Activated naive CD4-positive, alpha-beta T cell treated with Interleukin-2 at 50 U/mL for 16 hours (primary cell): ENCODE measurements at places on chromosomes 1 and 21.
A peak's percentile ranks its signal among the peaks of the same experiment; 100 is the strongest.

GRCh38 chr1:19824541-19824940, 9.5 kb upstream of the RNF186 start:
- no peak for DNase-seq

GRCh38 chr21:39144191-39144590, 39.1 kb downstream of the PSMG1 start:
- no peak for DNase-seq

DNA sequence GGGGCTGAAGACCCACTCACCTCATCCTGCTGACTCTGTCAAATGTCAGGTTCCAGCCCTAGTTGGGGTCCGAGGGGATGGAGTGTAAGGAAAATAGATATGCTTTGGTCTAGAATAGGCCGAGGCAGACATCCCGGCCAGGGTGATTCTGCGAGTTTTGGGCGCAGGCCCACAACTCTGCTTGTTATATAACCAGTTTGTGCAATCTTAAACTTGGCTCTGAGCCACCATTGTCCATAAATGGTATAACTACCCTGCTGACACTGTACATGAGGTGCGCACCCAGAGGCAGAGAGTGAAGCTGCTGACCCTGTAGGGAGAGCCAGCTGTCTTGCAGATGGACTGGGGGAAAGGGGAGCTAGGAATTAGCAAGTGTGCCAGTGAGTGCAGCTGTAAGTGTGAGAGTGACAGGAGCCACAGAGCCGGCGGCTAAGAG, 1388.8 kb downstream of the AMY1C start:
- DNase-seq, result no peak

DNA sequence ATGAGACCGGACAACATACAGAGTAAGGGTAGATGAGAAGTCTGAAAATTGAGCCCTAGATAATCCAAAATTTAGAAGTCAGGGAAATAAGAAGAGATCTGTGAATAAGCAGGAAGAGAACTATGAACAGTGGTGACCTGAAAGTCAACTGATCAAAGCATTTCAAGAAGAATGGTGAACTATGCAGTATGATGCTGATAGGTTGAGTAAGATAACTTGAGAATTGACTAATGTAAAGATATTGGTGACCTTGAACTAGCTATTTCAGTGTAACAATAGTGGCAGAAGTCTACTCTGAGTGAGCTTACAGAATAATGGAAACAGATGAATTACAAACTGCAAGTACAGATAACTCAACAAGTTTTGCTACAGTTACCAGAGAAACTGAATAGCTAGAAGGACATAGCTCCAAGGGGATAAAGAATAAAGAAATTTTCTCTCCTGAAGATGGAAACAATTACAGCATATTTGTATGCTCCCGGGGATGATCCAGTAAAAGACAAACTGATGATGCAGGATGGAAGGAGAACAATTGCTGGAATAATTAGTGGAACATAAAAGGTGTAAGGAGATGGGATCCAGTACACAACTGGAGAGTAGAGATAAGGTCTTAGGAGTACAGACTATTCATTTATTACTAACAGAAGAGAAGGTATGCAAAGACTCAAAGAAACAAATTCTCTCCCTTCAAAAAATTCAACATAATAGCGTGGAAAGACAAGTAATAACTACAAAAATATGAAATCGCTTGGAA, 10.9 kb downstream of the NRDC start:
- DNase-seq, result no peak

GRCh38 chr1:1260843-1261560, 12.7 kb downstream of the UBE2J2 start:
- DNase-seq, result no peak

DNA sequence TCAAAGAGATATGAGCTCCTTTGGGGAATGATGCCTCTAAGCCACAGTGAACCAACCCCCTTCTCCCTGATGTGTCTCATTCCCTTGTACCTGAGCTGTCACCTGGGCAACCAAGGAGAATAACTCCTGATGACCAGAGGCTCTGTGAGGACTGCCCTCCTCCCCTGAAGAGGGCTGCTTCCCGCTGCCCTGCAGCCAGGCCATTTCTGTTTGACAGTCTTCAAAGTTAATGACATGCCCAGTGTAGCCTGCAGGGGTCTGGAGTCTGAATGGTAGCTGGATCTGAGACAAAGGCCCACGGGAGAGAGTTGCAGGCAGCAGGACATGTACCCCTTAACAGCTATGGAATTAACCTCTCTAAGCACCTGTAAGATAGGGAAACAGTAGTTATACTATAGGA, 3.4 kb upstream of the SLFNL1 start:
- DNase-seq, result no peak

DNA sequence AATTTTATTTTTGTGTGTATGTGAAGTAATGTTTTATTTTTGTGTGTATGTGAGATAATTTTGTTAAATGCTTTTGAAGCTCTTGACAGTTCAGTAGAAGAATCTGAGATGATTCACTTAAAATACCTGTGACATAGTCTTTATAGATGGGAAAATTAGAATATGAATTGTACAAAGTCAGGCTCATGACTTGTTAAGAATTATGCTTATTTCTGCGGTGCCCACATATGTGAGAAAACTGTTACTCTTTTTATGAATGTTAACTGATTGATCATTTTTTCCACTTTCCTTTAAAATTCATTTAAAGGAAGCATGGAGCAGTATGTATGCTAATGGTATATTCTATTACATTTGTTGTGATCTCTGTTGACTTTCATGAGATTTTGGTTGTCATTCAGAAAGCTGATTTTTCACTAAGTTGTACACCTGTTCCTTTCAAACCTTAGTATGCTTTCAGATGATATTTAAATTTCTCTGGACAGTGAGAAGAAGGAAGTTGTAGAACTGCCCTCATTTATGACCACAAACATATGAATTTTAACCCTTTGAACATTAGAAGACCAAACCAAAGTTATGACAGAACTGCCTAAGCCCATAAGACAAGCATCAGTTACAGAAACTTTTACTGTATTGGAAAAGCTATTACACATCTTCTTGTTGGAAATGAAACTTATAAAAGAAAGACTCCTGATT, 110.1 kb downstream of the POU2F1 start:
- no peak for DNase-seq

DNA sequence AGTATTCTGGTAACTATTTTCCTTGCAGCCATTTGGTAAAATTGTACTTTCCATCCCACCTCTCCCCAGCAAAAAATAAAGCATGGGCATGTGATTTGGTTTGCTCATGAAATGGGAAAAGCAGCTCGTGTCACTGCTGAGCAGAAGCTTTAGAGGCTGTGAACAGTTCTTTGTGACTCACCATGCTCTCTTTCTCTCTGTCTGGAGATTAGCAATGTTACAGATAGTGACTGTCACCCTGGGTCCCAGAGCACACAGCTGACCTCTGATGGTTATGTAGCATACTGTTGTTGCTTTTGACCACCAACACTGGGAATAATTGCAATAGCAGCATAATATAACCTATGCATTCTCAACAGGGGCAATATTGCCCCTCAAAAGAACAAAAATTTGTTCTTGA, 70.6 kb downstream of the RGS2 start:
- DNase-seq, result no peak

GRCh38 chr1:203216274-203217138, 13.0 kb downstream of the CHIT1 start:
- DNase-seq, result peak; percentile 44

DNA sequence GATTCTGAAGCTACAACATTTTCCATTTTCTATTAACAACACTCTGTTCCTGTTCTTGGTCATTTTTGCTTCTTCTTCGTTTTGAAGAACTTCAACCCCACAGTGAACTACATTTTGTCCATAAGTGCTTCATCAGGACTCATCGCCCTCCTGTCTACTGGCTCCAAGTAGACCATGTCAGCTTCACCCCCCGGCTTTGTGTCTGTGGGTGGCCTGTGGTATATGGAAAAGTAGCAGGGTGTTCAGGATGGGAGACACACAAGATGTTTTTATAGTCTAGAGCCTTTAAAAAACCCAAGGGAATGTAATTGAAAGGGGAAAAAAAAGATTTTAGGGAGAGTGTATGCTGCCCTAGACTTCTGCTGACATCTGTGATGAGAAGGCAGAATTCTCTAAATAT, 46.1 kb downstream of the GIPC2 start:
- no peak for DNase-seq

GRCh38 chr1:113459279-113459678, 69.0 kb downstream of the MAGI3 start:
- DNase-seq, result no peak

GRCh38 chr1:221689138-221689537, 52.8 kb downstream of the DUSP10 start:
- DNase-seq, result no peak

GRCh38 chr21:44337449-44337848, 1.7 kb downstream of the CFAP410 start:
- no peak for DNase-seq

DNA sequence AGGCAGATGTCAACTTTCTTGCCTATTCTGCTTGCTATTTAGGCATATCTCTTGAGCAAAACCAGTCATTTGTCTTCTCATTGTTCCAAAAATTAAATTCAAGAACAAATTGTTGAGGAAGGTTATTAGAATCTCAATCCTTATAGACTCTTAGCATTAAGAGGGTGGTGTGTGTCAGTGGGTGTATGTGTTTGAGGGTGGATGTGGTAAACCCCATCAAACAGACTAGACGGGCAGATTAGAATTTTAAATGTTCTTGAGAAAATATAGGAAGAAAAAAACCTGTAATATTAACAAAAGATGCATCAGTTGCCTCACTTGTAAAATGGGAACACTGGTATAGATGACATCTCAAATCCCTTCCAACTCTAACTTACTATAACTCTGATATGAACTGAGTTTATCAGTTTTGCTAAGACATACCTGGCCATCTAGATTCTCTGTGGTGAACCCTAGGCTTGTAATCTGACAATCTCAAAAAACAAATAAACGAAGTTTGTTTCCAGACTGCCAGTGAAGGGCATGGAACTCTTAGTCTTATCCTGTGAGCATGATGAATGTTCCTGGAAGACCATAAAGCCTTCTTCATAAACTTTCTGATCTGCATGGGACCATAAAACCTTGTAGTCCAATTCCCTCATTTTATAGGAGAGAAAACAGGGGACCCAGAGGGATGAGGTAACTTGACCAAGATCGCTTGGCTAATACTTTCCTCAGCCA, 176.3 kb upstream of the SGIP1 start:
- DNase-seq, result no peak

GRCh38 chr1:14974361-14974760, 179.2 kb upstream of the TMEM51 start:
- DNase-seq, result no peak

- no peak for DNase-seq
Measured at GRCh38 chr1:29309075-29309474, 72.8 kb downstream of the PTPRU start.

- no peak for DNase-seq
Measured at GRCh38 chr1:192610112-192610889, 25.6 kb upstream of the RGS13 start.

DNA sequence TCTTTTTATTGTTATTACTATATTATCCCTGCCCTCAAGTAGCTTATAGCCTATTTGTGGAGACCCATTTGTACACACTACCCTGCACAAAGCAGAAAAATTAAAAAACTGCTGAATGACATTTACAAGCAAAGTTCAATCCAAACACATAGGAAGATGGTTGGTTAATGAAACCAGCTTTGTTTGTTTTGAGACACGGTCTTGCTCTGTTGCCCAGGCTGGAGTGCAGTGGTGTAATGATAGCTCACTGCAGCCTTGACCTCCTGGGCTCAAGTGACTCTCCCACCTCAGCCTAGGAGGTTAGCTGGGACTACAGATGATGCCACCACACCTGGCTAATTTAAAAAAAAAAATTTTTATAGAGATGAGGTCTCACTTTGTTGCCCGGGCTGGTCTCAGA, 31.6 kb downstream of the TGFB2 start:
- no peak for DNase-seq

DNA sequence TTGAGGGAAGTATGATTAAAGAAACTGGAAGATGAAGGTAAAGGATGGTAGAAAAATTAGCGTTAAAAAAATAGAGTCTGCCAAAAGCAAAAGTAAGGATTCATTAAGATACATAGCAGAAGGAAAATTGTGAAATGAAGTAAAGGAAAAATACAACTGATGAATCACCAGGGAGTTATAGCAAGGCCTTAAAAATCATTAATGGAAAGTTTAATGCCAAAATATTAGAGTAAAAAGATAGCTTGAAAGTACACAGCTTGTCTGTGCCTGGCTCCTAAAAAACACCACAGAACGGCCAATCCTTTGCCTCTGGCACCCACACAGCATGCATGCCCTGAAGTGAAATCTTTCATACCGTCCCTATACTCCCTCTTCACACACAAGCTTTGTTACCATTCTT, 66.9 kb upstream of the APOBEC4 start:
- no peak for DNase-seq

GRCh38 chr1:211829343-211830054, 1.1 kb downstream of the LPGAT1 start:
- DNase-seq, result no peak

GRCh38 chr1:169958987-169959386, 65.3 kb upstream of the SCYL3 start:
- DNase-seq, result no peak

DNA sequence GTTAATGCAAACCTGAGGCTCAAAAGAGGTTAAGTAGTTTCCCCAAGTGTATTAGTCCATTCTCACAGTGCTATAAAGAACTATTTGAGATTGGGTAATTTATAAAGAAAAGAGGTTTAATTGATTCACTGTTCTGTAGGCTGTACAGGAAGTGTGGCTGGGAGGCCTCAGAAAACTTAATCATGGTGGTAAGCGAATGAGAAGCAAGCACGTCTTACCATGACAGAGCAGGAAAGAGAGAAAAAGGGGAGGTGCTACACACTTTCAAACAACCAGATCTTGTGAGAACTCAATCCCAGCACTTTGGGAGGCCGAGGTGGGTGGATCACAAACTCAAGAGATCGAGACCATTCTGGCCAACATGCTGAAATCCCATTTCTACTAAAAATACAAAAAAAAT, 38.5 kb upstream of the RXRG start:
- no peak for DNase-seq

GRCh38 chr1:224800486-224801119, 128.9 kb upstream of the DNAH14 start:
- no peak for DNase-seq

DNA sequence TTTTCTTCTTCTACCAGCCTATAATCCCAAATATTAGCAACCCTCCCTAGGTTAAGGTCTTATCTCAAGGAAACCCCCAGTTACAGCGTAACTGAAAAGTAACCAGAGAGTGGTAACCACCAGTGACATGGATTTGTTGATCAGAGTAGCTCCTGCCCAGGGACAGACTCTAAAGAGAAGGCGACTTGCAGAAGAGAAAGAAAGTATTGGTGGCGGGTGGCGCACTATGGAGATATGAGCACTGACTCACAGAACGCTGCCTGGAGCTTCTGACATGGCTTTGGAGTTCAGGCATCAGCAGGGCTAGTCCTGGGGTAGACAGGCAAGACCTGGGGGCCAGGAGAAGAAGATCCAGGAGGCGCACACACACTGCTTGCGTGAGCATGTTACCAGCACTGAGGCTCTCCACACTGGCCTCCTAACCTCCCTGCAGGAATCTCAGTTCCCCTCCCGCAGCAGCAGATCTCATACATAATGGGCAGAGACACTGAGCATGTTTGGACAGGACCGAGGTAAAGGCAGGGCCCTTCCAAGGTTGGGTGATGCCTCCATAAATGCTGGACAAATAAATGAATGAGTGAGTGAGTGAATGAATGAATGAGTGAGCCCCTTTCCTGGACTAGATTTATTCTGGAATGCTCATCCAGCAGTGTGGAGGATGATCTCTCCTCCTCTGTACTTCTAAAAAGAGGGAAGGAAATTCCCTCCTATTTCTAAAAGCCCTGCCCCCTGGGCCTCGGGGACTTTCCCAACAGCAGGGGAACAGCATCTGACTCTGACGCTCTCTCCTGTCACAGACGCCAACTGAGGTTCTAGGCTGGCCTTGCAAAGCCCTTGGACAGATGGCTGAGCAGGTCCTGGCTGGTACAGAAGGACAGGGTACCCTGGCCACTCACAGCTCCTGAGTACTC, 175.5 kb downstream of the CLIC6 start:
- DNase-seq, result no peak

GRCh38 chr1:99003581-99004253, 944 bp downstream of the PLPPR5 start:
- DNase-seq, result no peak
